ENCODE measurements at places on chromosomes 12 and 14.

DNA sequence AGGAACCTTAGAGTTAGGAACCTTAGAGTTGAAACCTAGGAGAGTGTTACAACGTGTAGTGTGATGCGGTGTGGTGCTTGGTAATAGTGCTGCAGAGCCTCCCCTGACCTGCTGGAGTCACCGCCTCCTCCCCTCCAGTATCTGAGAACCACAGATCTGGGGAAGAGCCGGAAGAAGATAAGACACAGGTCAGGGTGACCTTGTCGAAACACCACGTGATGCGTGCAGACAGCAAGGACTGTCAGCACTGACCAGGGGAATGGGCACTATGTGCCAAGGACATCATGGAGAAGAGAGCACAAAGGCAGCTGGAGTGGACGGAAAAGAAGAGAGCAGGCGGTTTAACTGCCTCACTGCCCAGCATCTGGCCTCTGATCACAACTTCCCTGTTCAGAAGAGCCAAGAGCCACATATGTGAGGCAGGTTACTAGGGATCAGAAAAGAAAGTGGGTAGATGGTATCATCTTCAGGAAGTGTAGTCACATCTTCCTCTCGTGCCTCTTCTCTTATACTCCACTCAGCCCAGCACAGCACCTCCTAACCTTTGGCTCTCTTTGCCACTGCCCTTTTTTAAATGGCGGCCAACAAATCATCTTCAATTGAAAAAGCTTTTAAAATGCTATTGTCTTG is 93.7 kb downstream of the TESC start:
- DNase-seq, result no peak

DNA sequence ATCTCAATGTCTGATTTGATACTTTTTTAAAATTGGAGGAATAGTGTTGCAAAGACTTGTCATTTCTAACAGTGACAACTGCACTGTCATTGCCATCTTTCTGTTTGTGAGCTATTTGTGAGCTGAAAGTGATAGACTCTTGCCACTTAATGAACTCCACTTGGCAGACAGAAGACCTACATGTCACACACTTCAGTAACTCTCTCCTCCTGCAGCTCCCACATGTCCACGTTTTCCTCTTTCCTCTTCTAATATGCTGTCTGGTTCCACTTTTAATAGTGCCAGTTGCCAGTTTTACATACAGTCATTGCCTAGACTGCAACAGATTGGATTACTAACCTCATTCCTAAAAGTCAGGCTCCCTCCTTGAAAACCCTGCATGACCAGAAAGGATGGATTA is 121.5 kb downstream of the CAPZA3 start:
- DNase-seq, result no peak

DNA sequence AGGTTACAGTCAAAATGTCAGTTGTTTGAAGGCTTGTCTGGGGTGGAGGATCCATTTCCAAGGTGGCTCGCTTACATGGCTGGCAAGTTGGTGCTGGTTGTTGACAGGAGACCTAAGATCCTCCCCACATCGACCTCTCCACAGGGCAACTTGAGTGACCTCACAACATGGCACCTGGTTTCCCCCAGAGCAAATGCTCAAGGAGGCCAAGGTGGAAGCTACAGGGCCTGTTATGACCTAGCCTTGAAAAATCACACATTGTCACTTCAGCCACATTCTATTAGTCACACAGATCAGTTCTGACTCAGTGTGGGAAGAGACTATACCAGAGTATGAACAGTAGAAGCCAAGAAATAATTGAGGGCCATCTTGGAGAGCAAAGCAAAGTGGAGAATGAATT is 11.3 kb upstream of the GNG2 start:
- DNase-seq, result no peak

DNA sequence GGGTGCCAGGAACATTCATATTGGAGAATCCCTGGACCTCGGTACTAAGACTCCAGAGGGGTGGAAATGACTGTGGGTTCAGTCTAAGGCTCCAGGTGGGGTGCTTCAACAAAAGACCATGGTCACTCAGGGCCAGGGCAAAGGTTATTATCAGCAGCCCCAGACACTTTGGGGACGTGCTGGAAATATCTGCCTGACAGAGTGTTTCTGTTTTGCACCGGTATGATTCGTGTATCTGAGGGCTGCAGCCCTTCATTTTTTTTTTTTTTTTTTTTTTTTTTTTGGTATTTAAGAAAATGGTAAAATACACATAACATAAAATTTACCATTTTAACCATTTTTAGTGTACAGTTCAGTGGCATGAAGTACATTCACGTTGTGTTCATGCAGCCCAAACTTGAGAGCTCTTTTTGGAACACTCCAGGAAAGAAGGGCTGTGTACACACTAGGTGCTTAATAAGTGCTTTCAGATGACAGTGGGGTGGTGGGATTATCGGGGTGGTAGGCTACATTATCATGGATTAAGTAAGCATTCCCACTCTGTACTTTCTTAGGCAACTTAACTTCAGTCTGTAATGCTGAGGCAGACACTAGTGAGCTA is 120.3 kb downstream of the CHST11 start:
- DNase-seq, result no peak

DNA sequence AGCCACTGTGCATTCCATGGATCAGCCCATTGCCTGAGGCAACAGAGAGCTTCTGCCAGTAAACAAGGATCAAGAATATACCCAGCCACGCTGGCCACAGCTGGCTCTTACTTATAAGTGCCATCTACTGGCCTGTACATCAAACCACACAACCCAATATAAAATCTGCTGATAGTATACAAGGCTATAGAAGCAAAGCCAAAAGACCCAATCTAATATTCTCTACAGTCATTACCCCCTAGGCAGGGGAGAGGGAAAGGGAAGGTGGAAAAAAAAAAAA is 4.4 kb upstream of the FAM186B start:
- no peak for DNase-seq

DNA sequence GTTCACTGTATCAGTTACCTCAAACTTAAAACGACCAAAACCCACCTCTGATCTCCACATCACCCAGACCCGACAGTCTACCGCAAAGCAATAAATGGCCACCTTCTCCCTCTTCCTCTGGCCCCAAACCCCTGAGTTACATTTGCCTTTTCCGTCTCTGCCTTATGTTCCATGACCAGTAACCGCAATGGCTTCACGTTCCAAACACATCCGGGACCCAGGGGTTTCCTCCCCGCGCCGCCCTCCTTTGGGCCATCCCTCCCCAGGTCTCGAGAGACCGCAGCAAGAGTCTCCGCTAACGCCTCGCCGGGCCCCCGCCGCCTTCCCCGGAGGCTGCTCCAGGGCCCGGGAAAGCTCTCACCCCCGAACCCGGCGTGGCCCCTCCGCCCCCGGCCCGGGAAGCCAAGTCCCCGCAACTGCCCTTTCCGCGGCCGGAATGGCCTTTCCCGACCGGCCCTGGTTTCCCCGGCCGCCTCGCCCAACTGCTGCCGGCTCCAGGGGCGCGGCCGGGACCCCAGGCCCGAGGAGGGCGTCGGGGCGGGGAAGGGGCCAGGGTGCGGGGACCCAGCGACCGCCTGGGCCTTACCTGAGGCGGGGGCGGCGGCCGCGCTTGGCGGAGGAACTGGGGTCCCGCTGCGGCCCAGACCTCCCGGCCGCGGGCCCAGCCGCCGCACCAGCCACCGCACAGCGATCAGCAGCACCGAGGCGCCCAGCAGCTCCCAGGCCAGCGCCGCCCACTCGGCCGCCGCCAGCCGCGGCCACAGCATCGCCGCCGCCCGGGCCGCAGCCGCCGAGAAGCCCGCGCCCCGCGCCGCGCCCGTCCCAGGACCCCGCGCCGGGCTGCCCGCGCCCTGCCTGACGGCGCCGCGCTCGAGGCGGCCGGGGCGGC is at the start of gene ANKLE2:
ANKLE2 (minus strand) TSS at position 801 of the 889 bp plus-strand sequence; CDS start at position 767, 34 bp downstream.
- peak; percentile 54 for DNase-seq

- no peak for DNase-seq
Observed at GRCh38 chr12:95164656-95165055, 52.6 kb downstream of the FGD6 start.

DNA sequence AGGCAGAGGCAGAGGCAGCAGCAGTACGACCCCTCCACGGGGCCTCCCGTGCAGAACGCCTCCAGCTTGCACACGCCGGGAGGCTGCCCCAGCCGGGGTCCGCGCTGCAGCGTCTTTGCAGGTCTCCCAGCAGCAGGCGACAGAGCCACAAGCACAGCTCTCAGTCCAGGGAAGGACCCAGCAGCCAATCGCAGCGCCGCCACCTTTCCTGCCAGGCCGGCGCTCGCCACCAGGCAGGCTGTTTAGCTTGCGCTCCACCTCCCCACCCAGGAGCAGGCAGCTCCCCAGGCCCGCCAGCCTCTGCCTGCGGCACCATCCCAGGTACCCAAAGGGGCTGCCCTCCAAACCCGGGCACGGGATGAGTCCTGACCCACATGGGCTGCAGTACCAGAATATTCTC is 25.2 kb downstream of the DDX51 start:
- DNase-seq, result no peak

GRCh38 chr12:126648074-126648473 is 1582.8 kb downstream of the AACS start:
- no peak for DNase-seq

DNA sequence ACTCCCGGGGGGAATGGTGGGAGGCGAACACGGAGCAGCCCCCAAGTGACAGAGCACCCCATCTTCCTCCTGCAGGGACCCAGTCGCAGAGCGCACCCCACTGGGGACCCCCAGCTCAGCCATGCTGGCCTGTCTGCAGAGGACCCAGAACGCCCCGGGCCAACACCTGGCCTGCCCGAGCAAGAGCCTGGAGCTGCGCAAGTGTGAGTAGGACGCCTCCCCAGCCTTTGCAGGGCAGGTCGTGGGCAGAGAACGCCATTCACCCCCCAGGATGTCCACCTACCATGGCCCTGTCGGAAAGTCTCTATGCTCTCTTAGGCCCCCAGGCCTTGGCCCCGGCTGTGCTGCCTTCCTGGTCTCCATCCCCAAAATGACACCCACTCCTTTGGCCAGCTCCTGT is 30.4 kb downstream of the FAM222A start:
- DNase-seq, result no peak

- DNase-seq, result no peak
Observed at GRCh38 chr12:66367015-66367667, 64.8 kb downstream of the HELB start.

DNA sequence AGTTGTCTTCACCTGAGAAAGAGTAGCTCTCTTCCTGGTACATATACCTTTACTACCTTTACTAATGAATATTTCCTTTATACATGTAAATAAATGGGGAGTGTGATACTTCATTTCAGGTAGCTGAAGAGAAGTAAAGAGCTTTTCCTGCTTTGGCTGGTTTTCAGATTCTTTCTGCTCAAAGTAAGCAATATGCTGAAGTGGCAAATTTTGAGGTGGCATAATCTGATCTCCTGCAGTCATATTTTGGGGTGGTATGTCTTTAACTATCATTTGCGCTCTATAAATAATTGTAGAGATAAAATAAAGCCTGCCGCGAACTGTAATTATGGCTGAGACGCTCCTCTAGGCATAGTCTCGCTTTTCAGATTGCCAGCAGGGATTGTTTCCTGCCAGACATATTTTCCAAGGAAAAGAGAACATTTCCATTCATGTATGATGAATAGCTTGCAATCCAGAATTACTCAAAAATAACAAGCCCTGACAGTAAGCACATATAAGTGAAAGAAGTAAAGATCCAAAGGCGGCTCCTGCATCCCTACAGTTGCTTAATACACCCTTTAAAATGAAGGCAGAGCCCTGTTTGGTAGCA is 200.7 kb downstream of the C12orf50 start:
- no peak for DNase-seq

DNA sequence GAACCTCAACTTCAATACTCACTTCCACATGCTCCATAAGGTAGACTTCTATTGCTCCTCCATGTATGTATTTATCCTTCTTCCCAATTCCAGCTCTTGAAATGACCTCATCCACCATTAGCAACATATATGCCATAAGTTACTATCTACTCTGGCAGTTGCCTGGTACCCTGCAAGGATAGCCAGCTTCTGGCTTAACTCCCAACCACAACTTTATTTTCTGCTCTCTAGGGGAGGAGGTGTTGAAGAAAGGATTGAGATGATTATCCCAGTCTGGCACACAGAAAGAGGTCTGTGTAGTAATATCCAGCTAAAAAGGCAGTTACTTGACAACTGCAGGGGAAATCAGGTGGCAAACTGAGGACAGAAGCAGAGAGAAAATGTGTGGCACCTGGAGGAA is 71.5 kb upstream of the MDM1 start:
- no peak for DNase-seq

DNA sequence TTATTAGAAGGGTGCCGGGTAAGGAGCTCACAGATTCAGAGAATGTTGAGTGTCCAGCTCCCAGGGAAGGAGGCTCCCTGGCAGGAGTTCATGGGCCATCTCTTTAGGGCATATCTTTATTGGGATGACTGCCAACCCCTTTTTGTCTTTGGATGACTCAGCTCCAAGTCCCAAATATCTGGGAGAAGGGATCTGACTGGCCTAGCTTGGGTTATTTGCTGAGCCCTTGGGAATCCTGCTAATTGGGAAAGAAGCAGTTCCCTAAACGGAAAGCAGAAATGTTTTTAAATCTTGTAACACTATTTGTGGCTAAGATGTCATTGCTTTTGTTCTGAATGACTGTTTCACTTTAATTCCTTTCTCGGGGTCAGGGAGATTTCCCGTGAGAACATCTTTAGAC is 12.6 kb downstream of the DDX55 start:
- DNase-seq, result no peak

DNA sequence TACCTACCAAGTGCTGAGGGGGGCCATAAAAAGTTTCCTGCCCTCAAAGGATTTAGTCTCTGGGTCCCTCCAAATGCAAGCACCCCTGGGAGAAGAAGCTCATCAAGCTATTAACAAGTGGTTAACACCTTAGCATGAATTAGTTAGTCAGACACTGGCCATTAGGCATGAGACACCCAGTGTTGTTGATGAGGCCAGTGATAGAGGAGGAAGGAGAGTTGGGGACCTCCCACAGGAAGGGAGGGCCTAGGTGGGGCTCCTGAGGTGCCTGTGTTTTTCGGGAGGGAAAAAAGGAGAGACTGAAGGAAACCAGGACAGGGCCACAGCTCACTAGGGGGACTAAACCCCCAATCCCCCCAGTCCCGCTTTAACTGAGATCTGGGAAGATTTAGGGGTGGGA is 4.5 kb upstream of the KRT71 start:
- DNase-seq, result no peak

DNA sequence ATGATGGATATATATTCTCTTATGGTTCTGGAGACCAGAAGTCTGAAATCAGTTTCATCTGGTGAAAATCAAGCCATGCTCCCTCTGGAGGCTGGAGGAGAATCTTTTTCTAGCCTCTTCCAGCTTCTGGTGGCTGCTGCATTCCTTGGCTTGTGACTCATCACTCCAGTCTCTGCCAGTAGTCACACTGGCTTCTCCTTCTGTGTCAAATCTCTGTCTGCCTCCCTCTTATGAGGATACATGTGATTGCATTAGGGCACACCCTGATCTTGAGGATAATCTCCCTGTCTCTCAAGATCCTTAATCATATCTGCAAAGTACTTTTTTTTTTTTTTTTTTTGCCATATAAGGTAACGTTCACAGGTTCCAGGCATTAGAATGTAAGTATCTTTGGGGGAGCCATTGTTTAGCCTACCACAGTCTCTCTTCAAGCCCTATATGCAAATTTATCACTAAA is 17.7 kb downstream of the DNAL1 start:
- no peak for DNase-seq
